ENCODE measurements at places on chromosomes 16 and 17. TPM values are rescaled to one million over a fixed set of nuclear protein-coding genes. Genes with fewer than 3 reads are reported as not detected.

SULT1A4 gene
- 15.4 TPM for polyA plus RNA-seq

CA4 gene
- 58.5 TPM for polyA plus RNA-seq

RUNDC3A gene
- 1.5 TPM for polyA plus RNA-seq

SLX1B gene
- 9.3 TPM for polyA plus RNA-seq

PABPN1L gene
- polyA plus RNA-seq: not detected

ERAL1 gene
- 71.3 TPM for polyA plus RNA-seq

RABEP1 gene
- polyA plus RNA-seq: 62.9 TPM

DNA sequence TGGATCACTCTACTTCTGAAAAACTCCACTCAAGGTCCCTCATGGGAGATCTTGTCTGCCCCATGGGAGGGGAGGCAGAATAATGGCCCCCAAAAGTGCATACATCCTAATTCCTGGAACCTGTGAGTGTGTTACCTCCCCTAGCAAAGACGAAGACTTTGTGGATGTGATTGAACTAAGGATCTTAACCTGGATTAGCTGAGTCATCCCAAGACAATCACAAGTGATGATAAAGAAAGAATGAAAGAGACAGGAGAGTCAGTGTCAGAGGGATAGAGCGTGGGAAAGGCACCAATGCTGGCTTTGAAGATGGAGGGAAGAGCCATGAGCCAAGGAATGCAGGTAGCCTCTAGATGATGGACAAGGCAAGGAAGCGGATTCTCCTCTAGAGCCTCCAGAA is 374.7 kb upstream of the DYNLRB2 start:
- DNase-seq: no peak

DNA sequence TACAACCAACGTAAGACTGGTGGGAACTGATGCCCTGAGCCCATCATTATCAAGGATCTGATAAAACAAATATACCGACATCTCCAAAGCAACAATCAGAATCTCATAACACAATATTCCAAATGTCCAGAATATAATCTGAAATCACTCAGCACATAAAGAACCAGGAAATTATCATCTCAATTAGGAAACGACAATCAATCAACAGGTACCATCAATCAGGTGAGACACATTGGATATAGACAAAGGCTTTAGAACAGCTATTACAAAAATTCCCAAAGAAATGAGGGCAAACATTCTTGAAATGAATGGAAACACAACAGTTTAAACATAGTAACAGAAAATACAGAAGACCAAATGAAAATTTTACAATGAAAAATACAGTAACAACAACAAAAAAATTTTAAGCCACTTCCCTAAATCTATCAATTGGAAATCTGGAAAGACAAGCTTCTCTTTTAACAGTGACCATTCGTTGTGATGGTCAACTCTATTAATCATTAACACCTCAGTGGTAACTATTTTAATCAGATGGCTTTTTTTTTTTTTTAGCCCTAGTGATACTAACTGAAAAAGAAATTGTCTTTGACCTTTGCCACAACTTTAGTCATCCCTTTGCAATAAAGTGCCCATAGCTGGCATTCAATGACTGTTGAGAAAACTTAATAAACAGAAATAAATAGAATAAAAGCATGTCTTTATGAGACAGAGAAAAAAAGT is 70.4 kb downstream of the USP32 start:
- DNase-seq: no peak

DNA sequence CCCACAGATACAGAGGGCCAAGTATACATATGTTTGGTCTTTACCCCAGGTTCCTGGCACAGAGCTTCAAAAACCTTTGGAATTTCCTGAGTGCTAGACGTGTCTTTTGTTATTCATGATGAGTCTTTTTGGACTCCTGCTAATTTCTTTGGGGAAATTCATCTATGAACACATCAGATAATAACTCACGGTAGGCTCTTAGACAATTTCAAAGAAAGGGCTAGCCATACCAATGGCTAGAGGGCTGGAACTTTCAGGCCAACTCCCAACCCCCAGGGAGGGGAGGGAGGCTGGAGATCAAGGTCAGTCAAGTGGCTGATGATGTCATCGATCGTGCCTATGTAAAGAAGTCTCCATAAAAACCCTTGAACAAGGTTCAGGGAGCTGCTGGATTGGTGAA is 101.9 kb downstream of the STX8 start:
- DNase-seq: no peak

DNA sequence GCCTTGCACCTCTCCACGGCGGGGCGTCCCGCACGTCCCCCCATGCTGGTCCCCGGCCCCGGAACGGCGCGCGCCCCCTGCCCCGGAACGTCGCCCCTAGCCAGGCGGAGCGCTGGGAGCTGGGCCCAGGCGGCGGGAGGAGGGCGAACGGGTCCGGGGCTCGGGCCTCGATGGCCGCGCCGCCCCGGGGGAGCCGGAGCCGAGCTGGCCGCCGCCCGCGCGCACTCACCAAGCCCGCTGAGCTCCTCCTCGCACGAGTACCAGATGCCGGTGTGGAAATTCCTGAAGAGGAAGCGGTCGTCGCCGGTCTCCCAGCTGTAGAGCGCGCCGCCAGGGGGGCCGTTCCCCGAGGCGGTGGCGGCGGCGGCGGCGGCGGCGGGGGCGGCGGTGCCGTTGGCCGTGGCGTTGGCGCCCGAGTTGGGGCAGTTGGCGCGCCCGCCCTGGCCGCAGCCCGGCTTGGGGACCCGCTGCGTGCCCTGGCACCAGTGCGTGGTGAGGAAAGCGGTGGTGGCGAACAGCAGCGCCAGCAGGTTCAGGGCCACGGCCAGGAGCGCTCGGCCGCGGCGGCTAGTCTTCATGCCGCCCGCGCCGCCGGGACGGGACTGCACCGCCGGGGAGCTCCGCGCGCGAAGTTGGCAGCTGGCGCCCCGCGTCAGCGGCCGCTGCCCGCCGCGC is 530 bp downstream of the GSG1L start:
- DNase-seq: no peak

GRCh38 chr17:55842405-55843158 is 91.7 kb downstream of the PCTP start:
- DNase-seq: no peak

DNA sequence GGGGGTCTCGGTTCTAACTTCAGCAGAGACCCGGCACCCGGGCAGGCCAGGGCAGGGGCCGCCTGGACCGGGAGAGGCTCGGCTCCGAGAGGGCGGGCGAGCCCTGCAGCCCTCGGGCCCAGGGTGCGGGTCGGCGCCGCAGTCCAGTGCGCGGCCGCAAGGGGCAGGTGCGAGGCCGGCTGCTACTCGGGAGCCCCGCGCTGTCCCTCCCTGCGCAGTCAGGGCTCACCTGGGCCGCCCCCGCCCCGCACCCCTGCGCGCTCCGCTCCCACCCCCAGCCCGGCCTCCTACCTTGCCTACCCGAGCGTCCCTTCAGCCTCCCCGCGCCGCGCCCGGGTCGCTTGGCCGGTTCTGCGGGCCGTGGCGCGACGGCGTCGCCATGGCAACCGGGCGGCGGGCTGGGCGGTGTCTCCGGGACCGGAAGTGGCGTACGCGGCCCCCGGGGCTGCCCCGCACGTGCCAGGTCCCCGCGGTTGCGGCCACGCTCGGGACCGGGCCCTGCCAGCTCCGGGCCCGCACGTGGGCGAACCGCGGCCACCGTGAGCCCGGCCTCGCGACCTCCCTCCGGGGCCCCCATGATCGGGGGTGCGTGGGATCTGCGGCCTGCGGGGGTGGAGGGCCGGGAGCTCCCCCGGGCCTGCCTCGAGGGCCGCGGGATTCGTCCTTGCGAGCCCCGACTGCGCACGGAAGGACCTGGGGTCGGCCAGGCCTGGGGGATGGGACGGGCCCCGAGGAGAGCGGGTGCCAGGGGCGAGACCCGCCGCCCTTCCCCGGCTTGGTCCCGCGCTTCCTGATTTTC is at the start of gene CYB561:
CYB561 (minus strand) TSS at position 353 of the 799 bp plus-strand sequence. CDS start 8,759 bp downstream, outside the sequence.
- peak; percentile 68 for DNase-seq

DNA sequence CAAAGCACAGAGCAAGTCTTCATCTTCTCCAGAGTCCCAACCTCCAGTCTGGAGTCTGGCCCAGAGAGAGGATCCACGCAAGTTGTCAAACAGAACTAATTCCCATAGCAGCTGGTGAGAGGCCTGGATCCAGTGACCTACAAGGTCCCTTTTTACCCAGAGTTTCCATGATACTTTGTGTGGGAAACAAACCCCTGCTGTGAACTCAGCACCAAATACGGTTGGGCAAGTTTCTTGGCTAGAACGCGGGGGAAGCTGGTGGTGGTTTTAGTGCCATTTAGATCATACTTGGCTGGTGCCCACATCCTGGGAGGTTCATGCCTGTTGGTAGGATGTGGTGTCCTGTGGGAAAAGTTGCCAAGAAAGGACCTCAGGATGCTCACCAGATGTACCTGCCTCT is 18.1 kb downstream of the TMC7 start:
- no peak for DNase-seq

DNA sequence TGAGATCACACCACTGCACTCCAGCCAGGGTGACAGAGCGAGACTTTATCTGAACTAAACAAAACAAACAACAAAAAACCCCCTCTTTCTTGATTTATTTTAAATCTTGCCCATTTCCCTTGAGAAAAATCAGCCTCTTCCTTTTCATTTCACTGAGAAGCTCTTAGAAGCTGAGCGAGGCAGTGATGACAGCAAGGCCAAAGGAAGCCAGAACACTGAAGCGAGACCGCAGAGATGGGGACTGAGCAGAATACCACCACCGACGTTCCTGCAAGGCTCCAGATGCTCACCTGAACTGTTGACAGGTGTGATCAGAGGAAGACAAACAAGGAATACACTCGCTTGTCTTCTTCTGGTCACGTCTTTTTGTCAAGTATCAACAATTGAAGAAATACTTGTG is 30.5 kb upstream of the IRF8 start:
- DNase-seq: no peak

DNA sequence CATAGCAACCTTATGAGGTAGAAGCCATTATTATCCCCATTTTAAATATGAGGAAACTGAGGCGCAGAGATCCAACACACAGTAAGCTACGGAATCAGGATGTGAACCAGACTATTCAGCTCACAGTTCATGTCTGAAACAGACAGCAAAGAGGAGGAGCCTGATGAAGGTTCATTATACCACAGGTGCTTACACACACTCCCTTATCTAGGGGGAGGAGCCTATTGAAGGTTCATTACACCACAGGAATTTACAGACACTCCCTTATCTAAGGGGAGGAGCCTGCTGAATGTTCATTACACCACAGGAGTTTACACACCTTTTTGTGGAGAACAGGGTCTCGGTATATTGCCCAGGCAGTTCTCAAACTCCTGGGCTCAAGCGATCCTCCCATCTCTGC is 21.9 kb downstream of the C16orf95 start:
- DNase-seq: no peak

GRCh38 chr17:50802609-50803571 is 32.5 kb upstream of the WFIKKN2 start:
- no peak for DNase-seq

- no peak for DNase-seq
These were observed 27.3 kb upstream of the ITGA2B start for GRCh38 chr17:44416558-44417289.

GRCh38 chr16:16007743-16008111 is 58.3 kb downstream of the ABCC1 start:
- no peak for DNase-seq

DNA sequence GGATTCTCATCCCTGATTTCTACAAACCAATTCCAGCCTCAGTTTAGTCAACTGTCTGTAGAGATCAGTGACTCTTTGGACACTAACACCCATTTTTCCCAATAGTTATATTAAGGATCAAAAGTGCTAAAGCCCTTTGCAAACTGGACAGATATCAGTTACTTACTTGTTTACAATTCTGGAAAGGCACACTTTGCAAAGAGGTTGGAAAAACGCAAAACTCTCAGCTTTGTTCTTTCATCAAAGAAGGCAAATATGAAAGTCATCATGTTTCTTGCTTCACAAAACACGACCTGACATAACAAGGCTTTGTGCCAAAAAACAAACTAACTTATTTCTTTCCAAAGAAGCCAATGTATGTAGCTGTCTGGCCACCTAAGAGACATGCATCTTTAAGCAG is 26.1 kb upstream of the VAT1L start:
- DNase-seq: no peak

DNA sequence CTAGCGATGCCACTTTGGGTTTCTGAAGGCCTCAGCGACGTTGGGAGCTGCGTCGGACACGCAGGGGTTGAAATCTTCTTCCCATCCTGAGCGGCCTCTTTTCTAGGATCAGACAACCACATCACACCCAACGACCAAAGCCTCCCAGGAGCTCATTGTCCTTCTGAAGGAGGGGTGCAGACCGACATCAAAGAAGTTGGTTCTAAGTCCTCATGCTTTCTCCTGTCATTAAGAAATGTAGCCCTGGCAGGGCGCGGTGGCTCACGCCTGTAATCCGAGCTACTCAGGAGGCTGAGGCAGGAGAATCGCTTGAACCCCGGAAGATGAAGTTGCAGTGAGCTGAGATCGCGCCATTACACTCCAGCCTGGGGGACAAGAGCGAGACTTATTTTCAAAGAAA is 1681.9 kb downstream of the TP53TG3F start:
- no peak for DNase-seq

DNA sequence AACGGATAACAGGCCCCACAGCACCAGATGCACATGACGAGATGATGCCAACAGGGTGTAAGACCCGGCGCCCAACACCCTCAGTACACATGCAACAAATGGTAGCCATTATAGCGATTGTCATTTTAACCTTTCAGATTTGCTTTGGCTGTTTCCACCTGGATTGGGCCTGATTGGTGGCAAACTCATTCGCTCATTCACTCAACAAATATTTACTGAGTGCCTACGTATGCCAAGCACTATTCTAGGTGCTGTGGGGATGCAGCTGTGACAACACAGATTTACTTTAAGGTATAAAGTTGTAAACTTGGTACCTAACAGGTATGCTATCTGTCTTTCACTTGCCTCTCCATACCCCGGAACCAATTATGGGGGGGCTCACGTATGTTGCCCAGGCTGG is 66.8 kb downstream of the SRCIN1 start:
- DNase-seq: no peak

DNA sequence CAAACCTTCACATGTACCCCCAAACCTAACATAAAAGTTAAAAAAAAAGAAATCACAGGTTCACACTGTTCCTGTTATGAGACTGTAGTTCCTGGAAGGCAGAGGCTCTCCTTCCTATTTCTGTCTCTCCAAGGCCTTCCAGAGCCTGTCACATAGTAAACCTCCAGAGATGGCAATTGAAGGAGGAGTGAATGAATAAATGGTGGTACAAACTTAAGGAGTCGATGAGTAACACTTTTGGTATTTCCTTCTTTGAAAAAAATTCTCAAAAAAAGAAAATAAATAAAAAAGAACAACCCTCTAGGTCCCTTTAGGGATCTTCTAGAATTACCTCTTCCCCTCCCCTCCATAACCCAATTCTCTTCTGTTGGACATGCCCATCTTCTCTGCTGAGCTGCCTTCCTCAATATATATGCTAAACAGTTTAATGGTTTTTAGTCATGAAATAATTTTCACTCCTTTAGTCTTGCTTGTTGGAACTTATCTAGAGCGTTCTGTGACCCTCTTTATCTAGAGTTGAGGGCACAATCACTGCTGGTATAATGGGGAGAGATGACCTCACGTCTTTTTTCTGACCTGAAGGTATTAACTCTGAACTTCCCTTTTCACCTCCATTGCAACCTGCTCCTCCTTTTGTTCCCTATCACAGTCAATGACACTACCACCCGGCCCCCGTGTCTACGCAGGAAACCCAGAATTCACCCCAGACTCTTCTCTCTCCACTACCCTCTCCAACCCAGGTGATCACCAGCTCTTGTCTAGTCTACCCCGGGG is 1.7 kb upstream of the TAF15 start:
- no peak for DNase-seq

GRCh38 chr16:77555126-77555525 is 120.3 kb upstream of the ADAMTS18 start:
- DNase-seq: no peak

Data from left renal pelvis (tissue), 4 donors.